Stimulated activated CD4-positive, alpha-beta T cell treated with anti-CD3 and anti-CD28 coated beads, Interleukin-15, amount 100 ng/mL, for 1 hour (primary cell): ENCODE measurements at places on chromosomes 1 and 21.

GRCh38 chr1:93614541-93614940, 67.1 kb downstream of the BCAR3 start:
- DNase-seq, result no peak

GRCh38 chr1:166905900-166906299, 29.8 kb upstream of the TADA1 start:
- no peak for DNase-seq

DNA sequence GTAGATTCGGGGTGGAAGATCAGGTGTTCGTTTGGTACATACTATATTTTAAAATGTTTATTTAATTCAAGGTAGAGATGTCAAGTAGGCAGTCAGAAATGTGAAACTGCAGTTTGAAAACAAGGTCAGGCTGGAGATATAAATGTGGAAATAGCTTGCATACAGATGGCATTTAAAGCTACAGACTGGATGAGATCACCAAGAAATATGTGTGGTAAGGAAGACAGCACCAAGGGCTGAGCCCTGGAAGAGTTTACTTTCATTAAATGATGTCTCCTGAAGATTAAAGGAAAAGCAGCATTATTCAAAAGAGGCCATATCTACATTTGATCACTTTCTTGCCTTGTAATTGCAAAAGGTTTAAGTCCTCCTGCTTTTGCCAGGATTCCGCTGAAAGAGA, 271.3 kb downstream of the PTBP2 start:
- no peak for DNase-seq

DNA sequence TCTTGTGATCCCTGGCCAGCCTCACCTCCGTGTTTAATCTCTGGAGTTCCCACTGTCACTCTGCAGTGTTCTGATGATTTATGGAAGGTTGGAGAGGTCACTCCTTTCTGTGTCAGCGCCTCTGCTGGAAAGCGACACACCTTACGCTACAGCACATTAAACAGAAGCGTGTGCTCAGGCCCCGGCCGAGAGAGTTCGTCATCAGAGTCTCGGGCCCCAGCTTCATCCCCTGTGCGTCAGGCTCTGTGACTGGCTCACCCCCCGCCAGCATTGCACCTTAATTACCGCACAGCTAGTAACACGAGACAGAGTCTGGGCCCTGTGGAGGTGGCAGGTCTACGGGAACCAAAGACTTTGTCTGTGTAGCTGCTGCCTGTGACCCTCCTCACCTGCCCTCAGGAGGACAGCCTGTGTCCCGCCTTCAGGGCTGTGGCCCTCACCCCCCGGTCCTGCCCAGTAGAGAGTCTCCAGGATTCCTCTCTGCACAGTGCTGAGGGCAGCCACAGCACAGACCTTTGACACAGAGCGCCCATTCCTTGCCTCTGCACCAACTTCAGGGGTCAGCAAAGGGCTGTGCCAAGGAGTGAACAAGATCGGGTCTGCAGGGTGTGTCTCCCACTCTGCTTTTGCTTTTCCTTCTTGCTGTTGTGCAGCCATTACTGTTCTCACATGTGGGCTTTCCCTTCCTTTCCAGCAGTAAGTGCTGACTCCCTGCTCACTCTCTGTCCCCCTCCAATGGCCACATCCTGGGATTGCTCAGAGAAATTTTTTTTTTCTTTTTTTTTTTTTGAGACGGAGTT, 157.6 kb downstream of the PGBD5 start:
- DNase-seq, result no peak

DNA sequence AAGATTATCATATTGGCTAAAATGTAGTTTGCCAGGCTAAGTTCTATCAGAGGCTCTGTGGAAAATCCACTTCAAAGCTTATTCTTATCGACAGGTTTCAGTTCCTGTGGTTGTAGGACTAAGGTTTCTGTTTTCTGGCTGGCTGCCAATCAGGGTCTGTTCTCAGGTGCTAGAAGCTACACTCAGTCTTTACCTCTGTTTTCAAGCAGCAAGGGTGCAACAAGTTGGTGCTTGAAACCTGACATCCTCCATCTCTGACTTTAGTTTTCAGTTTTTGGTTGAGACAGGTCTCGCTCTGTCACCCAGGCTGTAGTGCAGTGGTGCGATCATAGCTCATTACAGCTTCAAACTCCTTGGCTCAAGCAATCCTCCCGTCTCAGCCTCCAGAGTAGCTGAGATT, 15.3 kb upstream of the TMCO2 start:
- DNase-seq, result no peak
